Thyroid gland (tissue), 4 donors: ENCODE measurements at places on chromosomes 7 and 10.

GRCh38 chr7:42960762-42961161 is 28.6 kb downstream of the MRPL32 start:
- DNase-seq = no peak

DNA sequence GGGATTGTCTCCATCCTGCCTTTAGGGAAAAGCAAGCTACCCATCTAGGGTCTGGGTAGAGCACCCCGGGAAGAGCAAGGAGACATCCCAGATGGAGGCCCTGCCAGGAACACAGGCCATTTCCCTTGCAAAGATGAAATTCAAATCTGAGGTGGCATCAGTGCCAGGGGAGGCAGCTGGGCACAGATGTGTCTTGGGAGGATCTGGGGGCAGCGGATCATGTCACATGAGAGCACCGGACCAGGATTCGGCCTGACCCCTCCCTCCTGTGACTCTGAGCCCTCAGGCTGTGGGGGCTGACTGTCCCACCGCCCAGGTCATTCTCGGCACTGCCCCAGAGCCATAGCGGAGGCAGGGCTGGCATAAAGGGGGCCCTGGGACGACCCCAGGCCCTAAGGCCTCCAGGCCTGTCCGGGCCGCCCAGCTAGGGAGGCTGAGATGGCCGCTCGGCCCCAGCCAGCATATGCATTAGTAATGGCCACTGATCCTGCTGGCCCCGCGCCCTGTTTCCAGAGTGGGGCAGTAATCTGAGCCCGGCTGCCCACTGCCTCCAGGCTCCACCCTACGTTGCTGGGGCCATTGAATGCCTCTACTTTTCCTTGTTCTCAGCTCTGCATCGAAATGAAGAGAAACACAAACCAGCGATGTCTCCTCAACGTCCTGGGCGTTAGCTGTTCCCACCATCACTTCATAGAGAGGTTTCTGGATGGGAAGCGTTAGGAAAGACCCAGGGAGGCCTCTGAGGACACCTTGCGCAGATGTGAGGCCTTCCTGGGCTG is 148.5 kb downstream of the UBE2H start:
- DNase-seq = no peak

GRCh38 chr10:70455213-70455630 is 13.7 kb upstream of the NODAL start:
- no peak for DNase-seq

DNA sequence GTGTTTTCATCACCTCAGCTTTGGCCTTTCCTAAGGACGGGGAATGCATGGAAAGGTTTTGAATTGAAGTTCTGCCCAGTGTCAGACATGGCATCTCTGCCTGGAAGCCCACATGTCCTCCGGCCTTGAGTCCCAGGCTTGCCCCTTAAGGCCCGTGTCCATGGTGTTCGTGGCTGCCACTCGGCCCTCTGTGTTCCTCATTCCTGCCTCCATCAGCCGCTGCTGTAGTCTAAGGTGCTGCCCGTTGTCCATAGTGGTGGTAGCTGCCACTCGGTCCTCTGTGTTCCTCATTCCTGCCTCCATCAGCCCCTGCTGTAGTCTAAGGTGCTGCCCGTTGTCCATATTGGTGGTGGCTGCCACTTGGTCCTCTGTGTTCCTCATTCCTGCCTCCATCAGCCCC is 180.7 kb upstream of the SHH start:
- DNase-seq = no peak

DNA sequence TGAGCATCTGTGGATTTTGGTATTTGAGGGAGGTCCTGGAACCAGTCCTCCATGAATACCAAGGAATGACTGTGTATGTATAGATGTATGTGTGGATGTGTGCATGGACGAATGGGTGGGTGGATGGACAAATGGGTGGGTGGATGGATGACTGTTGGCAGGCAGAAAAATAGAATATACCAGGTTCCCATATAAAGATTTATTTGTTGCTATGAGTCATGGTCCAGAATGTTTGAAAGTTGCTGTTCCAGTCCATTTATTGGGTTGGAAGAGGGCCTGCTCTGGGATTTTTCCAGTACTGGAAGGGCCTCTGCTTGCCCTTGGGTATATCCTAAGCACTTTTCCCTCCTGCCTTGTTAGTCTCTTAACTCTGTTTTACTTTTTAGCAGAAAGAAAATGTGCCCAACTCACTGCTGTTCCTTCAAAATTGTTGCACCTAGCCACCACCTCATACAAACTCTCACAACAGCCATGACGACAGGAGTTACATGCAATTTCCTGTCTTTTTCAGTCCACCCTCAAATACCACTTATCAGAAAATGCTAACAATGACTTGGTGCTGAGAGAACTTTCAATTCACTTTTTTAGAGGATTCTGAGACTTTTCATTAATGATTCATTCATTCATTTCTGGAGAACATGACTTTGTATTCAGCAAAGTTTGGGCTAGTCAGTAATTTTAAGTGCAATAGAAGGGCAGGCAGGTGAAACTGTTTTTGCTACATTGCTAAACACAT is 108.1 kb downstream of the EEPD1 start:
- DNase-seq = no peak

- DNase-seq = no peak
Measured at GRCh38 chr7:95479992-95480624, 5.6 kb upstream of the ASB4 start.

DNA sequence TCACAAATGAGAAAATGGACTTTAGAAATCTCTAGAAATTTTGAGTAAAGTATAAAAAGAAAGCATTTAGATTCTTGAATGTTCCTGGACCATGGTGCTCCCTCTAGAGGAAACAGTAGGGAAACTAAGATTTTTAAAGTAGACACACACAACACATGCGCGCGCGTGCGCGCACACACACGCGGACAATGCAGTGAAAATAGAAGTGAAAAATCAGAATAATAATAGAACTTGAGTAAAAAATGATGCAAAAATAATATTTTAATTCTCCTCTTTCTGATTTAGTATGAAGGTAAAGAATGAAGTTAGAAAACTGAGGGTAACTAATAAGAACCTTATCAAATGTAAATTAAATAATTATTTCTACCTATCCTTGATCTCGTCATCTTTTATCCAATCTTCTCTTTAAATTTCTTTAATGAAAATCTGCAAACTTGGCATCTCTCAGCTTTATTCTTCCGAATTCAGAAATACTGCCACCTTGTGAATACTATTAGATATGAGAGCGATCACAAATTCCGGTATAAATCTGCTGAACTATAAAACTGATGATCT is 117.0 kb upstream of the AMPH start:
- no peak for DNase-seq

DNA sequence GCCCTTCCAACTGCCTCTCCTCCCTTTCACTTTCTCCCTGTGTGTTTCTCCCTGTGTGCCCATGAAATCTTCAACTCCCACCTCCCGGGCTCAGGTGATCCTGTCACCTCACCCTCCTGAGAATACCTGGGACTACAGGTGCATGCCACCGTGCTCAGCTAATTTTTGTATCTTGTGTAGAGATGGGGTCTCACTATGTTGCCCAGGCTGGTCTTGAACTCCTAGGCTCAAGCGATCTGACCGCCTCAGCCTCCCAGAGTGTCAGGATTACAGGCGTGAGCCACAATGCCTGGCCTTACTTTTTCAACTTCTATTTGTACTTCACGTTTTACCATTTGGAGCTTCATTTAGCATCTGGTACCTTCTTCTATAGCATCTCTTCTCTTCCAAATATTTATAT is 24.9 kb downstream of the ST8SIA6 start:
- DNase-seq = no peak

- DNase-seq = no peak
Measured at GRCh38 chr7:92652536-92652935, 62.3 kb upstream of the FAM133B start.

- DNase-seq = no peak
Measured at GRCh38 chr7:8121243-8121642, 140.7 kb downstream of the ICA1 start.

DNA sequence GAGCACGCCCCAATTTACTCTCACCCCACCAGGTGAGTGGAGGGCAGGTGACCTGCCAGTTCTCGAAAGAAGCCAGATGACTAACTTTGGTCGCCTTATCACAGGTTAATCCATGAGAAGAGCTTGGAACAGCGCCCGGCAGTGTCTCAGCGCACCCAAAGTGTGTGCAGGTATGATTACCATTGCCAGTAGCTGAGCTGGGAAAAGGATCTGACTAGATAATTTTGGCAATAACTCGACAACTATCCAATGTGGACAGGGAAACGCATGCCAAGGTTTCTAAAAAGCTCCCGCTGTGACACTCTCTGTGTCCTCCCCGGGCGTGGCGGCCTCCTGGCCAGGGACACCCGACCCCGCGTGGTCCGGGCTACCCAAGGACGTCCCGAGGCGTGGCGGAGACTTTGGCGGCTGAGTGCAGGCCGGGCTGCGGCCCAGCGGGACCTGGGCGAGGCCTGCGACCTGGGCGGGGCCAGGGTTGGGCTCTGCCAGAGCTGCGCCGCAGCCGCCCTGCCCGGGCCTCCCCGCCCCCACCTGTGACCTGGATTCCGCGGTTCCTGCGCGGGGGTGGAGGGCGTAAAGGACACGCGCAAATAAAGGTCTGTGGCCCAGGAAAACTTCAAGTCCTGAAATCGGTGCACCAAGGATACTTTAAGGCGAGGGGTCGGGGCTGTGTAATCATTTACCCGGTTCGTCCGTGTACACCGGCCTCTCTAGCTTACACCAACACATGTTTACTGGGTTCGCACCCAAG is 13.7 kb upstream of the WAPL start:
- peak; percentile 96 for DNase-seq

GRCh38 chr10:119340893-119341458 is 133.6 kb downstream of the GRK5 start:
- no peak for DNase-seq

- DNase-seq = no peak
Measured at GRCh38 chr7:143042159-143042789, 9.9 kb upstream of the OR6V1 start.

- no peak for DNase-seq
Measured at GRCh38 chr10:70930263-70931000, 42.1 kb upstream of the PCBD1 start.

DNA sequence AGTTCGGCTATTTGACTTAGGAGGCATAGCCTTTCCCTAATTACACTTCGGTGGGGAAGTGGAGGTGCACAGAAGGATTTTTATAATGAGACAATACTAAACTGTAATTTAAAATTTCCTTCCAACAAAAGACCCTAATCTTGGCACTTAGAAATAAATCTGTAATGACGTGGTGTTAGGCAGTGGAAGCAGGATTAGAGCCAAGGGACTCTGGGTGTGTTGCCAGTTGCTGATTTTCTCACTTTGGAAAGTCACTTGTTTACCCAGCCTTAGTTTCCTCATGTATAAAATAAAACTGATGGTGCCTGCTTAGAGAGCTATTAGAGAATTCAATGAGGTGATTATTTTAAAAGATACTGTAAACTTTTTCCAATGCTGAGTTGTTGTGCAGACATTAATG is 287.2 kb downstream of the AUTS2 start:
- DNase-seq = no peak

GRCh38 chr7:69941077-69941651 is 342.9 kb downstream of the AUTS2 start:
- no peak for DNase-seq

DNA sequence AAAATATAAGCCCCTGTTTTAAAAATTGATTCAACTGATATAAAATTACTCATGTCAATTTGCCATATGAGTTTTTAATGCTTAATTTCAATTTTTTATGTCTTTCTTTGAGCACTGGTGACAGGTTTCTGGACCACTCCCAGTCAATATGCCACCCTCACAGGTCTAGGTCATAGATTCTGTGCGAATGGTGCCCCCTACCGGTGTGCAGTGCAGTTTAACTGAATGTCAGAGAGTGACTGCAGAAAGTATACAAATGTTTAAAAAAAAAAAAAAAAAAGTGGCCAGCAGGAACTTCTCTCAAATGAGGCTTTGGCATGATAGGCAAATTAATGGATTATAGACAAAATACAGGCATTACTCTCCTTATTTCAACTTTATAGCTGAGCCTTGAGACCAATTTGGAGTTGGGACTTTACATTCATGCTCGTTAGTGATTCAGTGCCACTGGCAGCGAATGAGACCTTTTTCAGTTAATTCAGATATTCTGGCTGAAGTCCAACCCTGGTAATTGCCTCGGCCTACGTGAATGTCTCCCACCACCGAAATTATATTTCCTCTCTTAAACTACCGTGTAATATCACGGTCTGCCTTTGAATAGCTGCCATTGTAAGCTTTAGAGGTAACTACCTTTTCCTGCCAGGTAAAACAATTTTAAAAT is 427.6 kb downstream of the PHTF2 start:
- DNase-seq = peak; percentile 40

GRCh38 chr10:29877793-29878491 is 181.4 kb downstream of the JCAD start:
- DNase-seq = peak; percentile 84

DNA sequence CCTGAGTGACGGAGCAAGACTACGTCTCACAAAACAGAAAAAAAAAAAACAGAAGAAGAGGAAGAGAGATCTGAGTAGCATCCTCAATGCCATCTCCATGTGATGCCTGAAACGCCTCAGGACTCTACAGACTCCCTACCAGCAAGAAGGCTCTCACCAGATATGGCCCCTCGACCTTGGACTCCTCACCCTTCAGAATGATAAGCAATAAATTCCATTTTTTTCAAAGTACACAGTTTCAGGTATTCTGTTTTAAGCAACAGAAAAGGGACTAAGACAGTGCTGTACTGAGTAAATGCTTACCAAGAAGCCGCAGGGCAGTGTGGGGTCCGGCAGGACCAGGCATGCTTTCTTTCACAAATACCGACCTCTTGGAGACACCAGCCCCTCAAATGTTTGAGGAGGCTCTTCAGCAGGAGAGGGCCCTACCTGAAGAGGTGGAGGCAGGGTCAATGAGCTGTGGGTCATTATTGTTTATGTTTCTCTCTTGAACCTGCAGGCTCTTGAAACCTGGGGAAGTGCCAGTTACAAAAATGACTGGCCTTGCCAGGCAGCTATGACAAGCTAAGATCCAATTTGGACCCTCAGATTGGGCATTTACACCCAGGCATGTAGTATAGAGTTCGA is 204.1 kb upstream of the LYZL1 start:
- DNase-seq = peak; percentile 68

GRCh38 chr10:130453721-130454542 is 317.7 kb downstream of the GLRX3 start:
- no peak for DNase-seq

DNA sequence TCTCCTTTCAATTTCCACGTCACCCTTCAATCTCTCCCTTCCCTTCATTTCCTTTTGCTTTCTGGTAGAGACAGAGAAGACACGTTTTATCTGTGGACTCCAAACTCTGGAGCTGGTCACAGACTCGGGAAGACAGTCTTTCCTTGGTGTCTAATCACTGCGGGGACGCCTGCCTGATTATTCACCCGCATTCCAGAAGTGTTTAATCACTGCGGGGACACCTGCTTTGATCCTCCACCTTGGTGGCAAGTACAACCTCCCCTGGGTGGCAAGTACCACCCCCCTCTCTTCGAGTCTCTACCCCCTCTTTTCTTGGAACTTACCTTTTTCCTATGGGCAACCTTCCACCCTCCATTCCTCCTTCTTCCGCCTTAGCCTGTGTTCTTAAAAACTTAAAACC is 15.3 kb upstream of the LRRC61 start:
- no peak for DNase-seq

GRCh38 chr7:25481891-25482290 is 253.6 kb upstream of the NPVF start:
- DNase-seq = no peak
